NCI-H526 (cell line): ENCODE measurements at places on chromosomes 1 and 21.

DNA sequence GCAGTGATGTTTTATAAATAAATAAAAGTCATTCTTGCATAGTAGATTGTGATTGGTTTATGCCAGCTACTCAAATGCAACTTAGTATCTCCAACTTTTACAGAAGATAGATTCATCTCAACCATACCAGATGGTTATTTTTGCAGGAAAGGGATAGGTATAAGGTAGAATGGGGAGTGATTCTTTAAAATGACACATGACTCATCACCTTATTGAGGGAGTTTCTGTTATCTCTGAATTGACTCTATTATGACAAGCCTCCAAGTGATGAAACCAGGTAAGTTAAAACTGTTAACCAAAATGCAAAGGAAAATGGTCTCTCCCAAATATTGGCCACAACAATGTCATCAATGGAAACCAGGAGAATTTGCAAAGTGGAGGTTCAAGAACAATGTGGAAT, 54.5 kb downstream of the PTPRC start:
- DNase-seq, result no peak

DNA sequence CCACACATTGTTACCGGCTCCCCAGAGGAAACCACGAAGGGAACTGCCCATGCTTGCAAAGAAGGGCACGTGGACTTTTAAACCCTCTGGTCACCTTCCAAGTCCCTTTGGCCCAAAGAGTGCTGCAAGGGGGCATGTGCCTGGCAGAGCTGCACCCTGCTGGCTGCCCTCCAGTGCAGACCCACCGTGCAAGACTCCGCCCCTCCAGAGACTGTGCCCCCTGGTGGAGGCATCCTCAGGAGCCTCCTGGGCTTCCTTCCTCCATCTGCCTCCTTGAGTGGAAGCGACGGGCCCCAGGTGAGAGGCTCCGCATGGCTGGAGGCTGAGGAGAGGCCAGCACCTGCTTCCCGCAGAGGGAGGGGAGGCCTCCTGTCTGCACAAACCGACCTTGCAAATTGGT, 100.6 kb downstream of the CRYAA start:
- no peak for DNase-seq

DNA sequence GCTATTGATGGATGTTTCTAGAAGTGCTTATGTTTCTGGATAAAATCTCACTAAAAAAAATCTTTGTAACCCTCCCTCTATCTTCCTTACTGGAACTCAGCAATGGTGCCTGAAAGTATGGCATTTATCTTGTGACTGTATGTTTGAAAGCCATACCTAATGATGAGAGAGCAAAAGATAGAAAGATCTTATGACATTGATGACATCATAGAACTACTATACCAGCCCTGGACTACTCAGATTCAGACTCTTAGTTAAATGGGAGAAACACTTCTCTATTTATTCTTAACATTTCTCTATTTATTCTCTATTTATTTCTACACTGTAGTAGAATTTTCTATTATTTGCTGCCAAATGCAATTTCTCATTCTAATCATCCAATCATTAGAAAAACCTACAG, 32.7 kb upstream of the SYCP1 start:
- DNase-seq, result no peak

DNA sequence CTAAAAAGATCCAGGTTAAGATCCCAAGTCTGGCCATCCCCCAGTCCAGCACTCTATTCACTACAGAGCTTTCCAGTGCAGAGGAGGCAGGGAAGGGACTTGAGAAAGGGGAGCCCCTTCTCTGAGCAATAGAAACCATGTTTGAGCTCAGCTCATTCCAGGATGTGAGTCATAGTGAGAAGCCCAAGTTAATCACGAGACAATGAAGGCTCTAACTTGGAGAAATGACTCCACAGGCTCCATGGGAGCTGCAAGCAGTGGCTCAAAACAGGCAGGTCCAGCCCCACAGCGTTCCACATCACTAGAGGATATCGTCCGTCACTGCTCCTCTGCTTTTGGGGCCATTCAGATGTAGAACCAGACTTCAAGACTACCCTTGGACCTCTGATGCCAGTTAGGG, 59.1 kb downstream of the CAMK2N1 start:
- no peak for DNase-seq

DNA sequence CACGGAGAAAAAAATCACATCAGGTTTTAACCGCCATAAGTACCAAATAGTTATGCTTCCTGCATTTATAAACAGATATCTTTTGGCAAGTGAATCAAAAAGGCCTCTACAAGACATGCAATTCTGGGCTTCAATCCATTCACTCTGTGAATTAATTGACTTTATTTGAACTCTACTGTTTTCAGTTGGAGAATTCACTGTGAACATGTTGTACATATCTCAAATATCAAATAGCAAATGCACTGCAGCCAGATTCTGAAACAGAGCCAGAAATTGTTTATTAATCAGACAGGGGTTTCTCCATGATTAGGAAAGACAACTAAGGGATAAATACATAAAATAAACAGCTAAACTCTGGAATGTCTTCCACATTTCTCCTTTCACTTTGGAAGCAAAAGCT, 445.4 kb upstream of the NFIA start:
- no peak for DNase-seq

GRCh38 chr21:39593522-39593921, 19.2 kb upstream of the B3GALT5 start:
- no peak for DNase-seq

DNA sequence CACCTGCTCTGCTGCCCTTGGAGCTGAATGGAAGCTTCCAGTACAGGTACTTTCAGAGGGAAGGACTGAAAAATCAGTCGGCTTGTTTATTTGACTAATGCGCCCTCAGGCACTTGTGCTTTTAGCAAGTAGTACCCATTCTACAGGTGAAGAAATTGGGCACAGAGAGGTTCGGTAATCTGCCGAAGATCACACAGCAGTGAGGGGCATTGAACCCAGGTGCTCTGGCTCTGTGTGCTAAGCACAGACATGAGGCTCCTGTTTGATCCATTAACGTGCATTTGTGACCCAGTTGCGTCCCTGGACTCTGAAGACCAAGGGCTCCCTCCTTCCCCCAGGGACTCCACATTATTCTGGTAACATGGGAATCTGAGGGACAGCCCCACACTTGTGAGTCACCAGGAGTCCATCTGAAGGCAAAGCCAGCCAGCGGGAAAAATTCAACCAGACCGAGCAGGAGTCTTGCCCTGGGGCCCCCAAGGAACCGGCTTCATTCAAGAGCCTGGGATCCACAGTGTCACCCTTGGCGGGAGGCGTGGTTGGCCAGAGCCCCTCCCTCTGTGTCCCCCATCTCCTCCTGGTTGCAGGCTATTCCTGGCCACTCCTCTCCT, 192.4 kb upstream of the ARHGEF16 start:
- no peak for DNase-seq

DNA sequence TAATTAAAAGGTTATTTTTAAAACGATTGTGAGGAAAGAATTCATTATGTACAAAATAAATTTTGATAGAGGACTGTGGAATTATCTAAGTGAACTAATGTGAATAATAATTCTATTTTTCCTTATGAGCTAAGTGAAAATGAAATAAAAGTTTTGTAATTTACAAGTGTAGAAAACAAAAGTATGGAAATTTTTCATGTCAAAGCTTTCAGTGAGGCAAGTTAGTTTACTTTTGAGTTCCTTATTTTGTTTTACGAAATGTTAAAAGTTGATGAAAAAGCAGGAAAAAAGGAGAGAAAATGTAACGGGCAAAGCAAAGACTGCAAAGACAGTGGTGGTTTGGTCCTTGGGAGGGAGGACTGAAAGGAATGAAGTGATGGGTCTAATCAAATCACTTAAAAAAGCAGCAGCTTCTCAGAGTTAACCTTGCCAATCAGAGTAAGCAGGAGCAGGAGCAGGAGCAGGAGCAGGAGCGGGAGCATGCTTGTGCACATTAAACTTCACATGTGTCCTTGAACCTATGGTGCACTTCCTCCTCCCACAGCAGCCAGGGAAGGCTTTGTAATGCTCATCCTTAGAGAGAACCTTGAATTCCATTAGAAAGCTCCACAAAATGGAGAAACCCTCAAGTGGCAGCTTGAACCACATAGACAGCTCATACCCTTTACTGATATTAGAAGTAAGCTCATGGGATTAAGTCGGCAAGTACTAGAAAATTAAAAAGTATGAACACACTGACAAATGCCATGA, 133.4 kb downstream of the LHX4 start:
- DNase-seq, result no peak

GRCh38 chr1:239247285-239247684, 139.1 kb upstream of the CHRM3 start:
- DNase-seq, result no peak

- no peak for DNase-seq
Measured at GRCh38 chr21:44392916-44393315, 39.5 kb downstream of the TRPM2 start.
